ENCODE measurements at places on chromosomes 2 and 18. TPM values are rescaled to one million over a fixed set of nuclear protein-coding genes. Genes with fewer than 3 reads are reported as not detected.

The PKDCC gene
- total RNA-seq: not detected

The CNTNAP5 gene
- total RNA-seq: not detected

The MYO5B gene
- total RNA-seq: not detected

The VSNL1 gene
- not detected for total RNA-seq

The TTN gene
- total RNA-seq: 12.3 TPM

GRCh38 chr2:108267101-108267500, 21.6 kb upstream of the SULT1C2 start:
- DNase-seq: no peak

DNA sequence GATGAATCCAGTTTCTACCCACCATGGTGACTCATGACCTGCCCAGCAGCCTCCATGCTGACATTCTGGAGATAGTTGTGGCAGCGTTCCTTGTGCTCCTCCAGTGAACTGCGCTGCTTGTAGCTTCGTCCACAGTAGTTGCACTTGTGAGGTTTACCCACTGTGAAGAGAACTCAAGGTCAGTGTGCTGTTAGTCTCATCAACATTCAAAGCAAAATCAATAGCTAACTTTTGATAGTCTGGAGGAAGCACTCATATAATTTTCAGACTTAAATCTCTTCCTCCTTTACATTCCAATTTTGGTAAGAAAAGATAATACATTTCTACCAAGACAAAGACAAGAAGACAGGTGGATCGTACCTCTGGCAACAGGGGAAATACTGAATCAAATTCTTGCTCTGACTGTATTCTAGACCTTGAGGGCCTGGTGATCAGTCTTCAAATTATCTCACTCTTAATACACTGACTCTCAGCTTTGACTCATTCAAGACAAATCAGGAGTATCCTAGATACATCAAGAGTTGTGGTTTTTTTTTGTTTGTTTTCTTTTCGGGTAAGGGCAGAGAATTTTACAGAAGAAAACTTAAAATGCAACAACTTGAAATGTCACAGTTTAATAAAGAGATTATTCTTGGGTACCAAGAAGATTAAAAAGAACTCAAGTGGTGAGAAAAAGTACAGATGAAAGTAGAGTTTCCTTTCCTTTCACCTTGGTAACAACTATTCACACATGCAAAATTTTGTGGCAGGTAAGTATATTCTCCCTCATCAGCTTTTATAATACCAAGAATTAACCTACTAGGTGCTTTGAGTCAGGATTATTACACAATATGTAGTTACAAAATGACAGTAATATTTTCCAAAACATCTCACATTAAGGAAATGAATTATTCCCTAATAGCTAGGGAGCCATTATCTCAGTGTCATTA, 129.2 kb downstream of the IKZF2 start:
- DNase-seq: no peak

- no peak for DNase-seq
Observed at GRCh38 chr2:44245083-44245861, 30.0 kb upstream of the SLC3A1 start.

DNA sequence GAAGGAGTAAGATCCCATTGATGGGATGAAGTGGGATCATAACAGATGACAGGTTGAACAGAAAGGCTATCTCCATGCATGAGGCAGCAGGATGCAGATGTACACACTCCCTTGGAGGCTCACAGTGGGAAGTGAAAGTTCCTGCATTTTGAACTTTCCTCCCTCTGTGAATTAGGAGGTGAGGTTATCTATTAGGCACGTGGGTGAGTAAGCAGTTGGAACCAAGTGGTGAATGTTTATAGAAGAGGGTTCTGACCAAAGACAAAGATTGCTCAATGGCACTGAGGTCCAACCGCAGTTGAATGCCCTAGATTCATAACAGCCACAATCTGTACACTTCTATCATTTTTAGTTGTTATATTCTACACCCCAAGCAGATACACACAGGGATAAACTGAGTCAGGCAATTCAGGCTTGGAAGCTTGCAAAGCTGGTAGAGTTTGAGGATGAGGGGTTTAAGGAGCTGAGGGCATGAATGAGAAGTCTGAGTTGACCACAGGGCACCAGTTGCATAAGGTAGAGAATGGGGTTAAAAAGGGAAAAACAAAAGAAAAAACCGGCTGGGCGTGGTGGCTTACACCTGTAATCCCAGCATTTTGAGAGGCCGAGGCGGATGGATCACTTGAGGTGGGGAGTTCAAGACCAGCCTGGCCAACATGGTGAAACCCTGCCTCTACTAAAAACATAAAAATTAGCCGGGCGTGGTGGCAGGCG, 7.1 kb upstream of the KCMF1 start:
- no peak for DNase-seq

Data from activated CD4-positive, alpha-beta T cell treated with anti-CD3 and anti-CD28 coated beads, Interleukin-2, amount 10 ng/mL, durations not matched to agents 7 days and 5 days (primary cell).